Stimulated activated CD4-positive, alpha-beta T cell treated with anti-CD3 and anti-CD28 coated beads, Interleukin-4, amount 100 ng/mL, for 24 hours (primary cell): ENCODE measurements at places on chromosomes 4 and X.

GRCh38 chrX:79365591-79365990 lies 1.5 kb downstream of the ITM2A start:
- no peak for DNase-seq

DNA sequence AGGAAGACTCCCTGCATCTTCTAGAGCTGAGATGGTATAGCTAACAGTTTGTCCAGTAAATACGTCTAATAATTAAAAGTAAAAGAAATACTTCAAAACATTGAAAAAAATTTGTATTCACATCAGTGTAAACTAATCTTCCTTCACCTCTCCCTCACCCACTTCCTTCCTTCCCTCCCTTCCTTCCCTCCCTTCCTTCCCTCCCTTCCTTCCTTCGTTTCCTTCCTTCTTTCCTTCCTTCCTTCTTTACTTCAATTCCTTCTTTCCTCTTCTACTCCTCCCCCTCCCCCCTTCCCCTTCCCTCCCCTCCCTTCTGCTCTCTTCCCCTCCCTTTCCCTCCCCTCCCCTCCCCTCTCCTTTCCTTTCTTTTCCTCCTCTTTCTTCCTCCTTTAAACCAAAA lies 103.7 kb downstream of the POU4F2 start:
- no peak for DNase-seq

- no peak for DNase-seq
These were observed 1.3 kb upstream of the MGAT4D start for GRCh38 chr4:140499391-140499790.

DNA sequence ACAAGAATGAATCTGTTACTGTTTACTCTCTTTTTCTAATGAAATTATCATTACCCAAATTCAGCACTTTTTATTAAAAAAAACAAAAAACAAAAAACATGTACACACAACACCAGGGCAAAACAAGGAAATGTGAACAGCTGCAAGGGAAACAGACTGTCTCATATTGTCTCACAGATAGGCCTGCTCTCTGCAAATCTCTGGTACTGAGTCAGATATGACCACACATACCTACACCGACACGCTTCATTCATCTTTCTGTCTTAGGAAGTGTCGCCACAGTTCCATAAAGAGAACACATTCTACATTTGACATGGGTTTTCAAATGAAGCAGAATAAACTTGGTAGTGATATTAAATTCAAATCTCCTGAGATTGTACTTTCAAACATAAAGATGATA lies 92.2 kb upstream of the GPR34 start:
- no peak for DNase-seq

GRCh38 chr4:156100651-156101050 lies 147.0 kb upstream of the CTSO start:
- DNase-seq = no peak
